ENCODE measurements at places on chromosomes 1 and 21. TPM values are rescaled to one million over a fixed set of nuclear protein-coding genes. Genes with fewer than 3 reads are reported as not detected.

GRCh38 chr1:220918285-220918951 is 39.2 kb downstream of the HLX start:
- DNase-seq = no peak

GRCh38 chr1:59779949-59780348 is 34.8 kb upstream of the HOOK1 start:
- no peak for DNase-seq

- no peak for DNase-seq
Observed at GRCh38 chr1:53585565-53585964, 126.4 kb downstream of the DMRTB1 start.

- no peak for DNase-seq
Observed at GRCh38 chr1:59999006-59999405, 72.4 kb upstream of the CYP2J2 start.

DNA sequence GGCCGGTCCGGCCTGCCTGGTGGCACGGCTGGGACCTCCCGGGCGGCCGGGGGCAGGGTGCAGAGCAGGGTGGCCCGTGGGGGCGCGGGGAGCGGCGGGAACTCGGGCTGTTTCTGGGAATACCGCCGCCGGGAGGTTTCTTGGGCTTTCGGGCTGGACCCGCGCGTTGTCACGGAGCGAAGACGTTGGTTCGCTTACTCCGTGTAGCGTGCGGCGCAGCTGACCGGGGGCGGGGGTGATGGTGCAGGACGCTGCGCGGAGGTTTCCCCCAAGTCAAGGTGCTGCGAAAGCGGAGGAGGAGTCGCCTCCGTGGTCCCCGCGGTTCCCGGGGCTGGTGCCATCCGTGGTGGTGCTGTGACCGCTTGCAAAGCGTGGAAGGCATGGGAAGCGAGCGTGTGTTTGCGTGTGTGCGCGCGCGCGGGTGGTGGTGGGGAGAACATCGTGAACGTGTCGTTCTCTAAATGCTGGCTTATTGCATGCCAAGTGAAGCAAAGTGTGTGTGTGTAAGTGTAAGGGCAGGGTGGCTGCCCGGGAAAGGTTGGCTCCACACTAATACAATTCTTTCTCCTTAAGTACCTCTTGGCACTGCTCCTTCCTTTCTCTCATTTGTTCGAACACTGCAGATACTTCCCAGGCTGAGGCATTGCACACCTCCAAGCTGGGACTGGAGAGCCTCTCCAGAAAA is 1.1 kb downstream of the RYR2 start:
- no peak for DNase-seq

DNA sequence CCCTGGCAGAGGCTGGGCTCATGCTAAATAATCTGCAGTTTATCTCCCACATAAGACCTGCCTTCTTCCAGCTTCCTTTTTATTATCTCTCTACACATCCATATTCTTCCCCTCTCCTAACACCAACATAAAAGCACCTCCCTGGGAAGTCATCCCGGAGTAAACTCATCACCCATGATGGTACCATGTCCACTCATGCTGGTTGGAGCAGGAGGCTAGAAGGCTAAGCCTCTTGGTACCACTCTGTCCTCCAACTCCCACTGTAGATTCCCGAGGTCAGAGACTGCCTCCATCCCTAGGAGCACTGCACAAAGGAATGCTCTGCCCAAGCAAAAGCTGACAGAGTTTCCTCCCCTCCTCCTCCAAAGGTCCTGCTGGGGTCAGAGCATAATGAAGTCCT is 4.2 kb downstream of the DENND2D start:
- DNase-seq = no peak

DNA sequence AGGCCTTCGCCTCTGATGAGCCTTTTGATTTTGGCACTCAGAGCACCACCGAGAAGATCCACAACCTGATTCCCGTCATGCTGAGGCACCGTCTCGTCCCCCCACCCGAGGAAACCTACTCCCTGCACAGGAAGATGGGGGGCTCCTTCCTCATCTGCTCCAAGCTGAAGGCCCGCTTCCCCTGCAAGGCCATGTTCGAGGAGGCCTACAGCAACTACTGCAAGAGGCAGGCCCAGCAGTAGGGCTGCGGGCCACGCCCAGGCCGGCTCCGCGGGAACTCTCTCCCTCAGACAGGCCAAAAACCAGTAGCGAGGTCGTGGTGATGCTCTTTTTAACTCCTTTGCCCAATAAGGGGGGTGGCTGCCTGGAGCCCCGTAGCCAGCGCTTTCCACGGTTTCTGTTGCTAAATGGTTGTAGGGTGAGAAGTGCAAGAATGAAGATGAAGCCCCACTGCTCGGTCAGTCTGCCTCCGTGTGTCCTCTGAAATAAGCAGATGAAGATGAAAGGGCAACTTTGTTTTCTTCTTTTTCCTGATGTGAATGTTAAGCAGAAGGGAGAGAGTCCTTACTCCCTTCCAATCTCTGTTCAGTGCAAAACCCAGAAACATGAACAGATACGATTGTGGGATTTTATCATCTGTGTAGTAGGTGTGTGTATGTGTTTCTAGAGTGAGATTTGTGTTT is 46.5 kb downstream of the COQ8A start:
- no peak for DNase-seq

- no peak for DNase-seq
Observed at GRCh38 chr1:243483071-243483771, 227.4 kb downstream of the SDCCAG8 start.

GRCh38 chr1:50976890-50977574 is 7.0 kb downstream of the CDKN2C start:
- peak; percentile 80 for DNase-seq

DNA sequence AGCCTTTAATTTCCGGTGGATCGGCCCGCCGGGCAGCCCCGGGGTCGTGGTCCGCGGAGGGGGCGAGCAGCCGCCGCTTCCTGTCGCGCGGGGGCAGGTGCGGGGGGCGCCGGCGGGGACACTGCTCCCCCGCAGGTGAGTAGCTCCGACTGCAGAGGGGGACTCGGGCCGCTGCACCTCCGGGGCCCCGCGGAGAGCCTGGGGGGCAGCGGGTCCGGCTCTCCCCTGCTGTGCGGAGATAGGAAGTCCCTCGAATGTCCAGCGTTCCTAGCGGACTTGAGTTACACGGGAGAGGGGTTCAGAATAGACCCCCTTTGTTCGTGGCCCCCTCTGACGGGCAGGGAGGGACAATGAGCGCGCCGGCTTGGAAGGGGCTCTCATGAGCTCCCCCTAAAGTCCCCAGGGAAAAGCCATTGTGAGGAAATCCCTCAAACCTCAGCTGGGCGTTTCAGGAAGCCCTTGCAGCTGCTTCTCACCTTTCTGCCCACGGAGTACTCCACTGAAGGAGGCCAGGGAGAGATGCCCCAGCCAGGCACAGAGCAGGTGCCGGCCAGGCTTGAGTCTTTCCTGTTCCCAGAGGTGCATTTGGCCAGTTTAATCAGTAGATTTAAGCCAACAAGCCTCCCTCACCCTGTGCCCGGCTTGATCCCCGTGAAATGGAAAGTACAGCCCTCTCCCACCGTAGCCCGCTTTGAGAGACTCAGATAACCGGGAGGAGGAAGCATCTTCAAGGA is 925 bp downstream of the PDE9A start:
- no peak for DNase-seq

- DNase-seq = no peak
Observed at GRCh38 chr21:45517249-45518065, 24.8 kb downstream of the SLC19A1 start.

DNA sequence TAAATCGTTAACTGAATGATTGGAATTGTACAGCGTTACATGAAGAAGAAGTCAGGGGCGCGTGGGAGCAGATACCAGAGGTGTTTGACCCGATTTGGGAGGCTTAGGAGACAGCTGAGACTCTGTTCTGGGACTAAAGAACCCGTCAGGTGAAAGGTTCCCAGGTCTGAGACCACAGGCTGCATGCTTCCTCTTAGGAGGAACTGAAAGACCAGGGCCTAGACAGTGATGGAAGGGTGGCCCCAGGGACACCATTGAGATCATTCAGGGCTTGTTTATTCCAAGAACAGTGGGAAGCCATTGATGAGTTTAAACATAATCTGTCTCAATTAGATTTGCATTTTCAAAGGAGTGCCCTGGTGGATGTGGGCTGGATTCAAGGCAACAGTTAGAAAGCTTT is 904 bp downstream of the KLF17 start:
- DNase-seq = no peak

GRCh38 chr1:116232989-116233514 is 121.9 kb downstream of the MAB21L3 start:
- DNase-seq = no peak

DNA sequence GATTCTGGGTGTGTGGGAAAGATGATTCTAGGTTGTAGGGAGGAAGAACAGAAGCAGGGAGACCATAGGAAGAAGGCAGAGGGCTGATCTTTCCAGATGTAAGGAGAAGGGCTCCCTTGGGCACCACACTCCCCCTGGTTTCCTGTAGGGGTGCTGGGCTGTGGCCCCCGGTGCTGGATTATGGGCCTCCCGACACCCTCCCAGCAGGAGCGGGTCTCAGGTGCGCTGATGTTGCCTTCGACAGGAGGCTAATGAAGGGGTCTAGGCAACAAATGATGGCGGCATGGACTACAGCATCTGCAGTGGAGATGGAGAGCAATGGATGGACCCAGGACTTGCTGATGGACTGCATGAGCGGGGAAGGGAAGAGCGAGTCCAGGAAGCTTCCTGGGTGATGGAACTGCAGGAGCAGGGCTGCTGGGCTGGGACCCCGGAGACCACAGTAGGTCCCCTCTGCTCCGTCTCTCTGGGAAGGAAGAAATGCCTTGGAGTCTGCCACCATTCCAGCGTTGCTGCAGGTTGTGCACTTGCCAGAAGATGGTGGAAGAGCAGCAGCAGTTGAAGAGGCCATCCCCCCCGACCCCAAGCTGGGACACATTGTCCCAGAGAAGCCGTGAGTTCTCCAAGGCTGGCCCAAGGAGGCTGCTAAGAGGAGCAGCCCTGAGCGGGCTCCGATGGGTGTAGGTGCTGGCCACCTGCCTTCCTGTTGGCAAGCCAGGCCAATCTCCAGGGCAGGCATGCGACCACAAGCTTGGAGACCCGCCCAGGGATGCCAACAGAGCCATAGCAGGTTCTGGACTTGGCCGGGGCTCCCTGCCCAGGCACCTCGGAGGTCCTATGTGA is 95.4 kb upstream of the VAMP3 start:
- no peak for DNase-seq

- no peak for DNase-seq
Observed at GRCh38 chr1:24032981-24033380, 52.9 kb upstream of the SRSF10 start.

DNA sequence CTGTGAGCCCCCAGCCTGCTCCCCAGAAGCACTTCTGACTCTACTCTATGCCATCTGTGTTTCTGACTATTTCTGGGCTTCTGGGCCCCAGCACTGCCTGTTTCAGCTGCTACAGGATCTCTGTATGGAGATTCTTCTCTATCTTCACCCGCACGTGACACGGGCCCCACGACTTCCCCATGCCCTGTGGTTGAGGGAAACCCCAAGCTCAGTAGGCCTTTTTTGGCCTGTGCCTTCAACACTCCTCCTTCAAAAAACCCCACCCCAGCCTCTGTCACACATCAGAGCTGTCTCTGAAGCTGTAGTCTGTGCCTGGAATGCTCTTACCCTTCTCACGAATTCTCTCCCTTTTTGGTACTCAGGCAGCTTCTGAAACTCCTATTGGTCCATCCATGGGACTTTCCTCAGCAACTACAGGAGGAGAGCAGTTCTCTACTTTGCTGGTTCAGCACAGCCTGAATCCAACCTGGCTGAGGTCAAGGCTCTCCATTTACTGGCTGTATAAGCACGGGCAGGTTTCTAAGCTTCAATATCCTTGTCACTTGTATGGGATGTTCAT is 2.0 kb upstream of the NID1 start:
- no peak for DNase-seq

GRCh38 chr1:89221341-89221740 is 22.6 kb upstream of the GBP4 start:
- peak; percentile 7 for DNase-seq

GRCh38 chr1:228268881-228269265 is 61.0 kb downstream of the OBSCN start:
- no peak for DNase-seq

GRCh38 chr1:29969576-29969975 is 733.3 kb downstream of the PTPRU start:
- no peak for DNase-seq

DNA sequence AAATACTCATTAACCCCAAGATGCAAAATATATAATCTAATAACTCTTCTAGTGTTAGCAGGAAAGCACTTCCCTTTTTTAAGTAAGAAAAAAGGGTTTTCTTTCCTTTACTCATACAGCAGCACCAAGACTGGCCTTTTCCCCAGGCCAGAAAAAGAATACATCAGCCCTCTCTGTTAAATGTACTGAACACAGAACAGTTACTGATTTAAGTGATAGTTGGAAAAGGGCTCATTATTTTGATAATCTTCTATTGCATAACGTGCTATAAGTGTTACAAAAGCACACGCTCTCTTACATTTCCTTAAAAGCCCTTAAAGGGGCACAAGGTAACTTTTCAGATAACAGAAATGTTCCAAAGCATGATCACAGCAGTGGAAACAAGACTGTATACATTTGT is 142.9 kb downstream of the TIAM1 start:
- no peak for DNase-seq

DNA sequence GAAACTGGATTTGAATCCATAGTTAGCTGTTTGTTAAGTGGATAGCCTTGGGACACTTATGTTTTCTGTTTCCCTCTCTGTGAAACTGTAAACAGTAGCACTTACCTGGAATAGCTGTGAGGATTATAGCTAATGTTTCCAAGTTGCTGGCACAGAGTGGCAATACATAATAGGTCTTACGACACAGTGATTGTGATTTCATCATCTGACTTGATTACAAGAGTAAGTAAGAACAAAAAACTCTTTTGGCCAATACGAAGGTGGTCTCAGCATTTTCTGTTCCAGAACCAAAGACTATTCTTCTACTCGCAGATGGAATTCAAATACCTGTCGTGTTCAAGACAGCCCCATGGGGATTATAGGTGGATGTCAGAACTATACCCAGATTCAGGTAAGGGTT is 2.1 kb downstream of the C8B start:
- DNase-seq = no peak

DNA sequence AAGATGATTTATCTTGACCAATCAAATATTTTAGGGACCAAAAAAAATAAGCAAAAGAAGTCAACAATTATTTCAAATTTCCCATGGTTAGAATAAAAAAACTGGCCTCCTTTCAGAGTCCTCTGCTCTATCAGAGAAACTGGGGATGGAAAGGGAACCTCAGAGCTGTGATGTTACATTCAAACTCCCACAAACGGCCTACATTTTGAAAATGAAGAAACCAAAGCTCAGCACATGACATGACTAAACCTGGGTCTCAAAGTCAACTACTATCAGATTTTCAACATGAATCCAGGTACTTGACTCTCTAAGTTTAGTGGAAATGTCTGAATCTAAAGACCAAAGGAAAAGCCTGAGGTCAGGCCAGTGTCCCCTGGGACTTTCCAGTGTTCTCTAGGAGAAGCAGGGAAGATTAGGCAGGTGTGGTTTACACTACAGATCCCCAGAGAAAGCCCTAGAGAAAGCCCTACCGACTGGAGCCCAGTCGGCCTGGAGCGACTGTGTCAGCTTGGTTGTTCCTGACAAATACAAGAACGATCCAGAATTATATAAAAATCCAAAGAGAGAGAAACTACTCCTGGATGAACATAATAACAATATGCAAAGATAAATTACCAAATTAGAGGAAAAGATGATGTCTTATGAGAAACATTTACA is 24.8 kb downstream of the JAK1 start:
- DNase-seq = no peak

Gene OR2C3
- not detected for total RNA-seq

Gene RPTN
- total RNA-seq = not detected

Gene C1orf226
- 1.3 TPM for total RNA-seq

Gene KCNA2
- not detected for total RNA-seq

Gene IGSF3
- total RNA-seq = 11.1 TPM

Gene ADCY10
- total RNA-seq = not detected

Gene FNBP1L
- total RNA-seq = 21.7 TPM

Gene SRGAP2
- 47.8 TPM for total RNA-seq

Gene LRRC3
- total RNA-seq = not detected

Gene SDHB
- 292 TPM for total RNA-seq

Gene SPRR2B
- total RNA-seq = not detected

All from HT1080 (cell line).